CD4-positive, alpha-beta T cell treated with Interleukin-6 for 4 hours (primary cell): ENCODE measurements at places on chromosomes 2 and 18.
A peak's percentile ranks its signal among the peaks of the same experiment; 100 is the strongest.

- DNase-seq = no peak
These were observed 217 bp downstream of the PXDN start for GRCh38 chr2:1744151-1744445.

GRCh38 chr2:37802899-37803379 lies 122.1 kb upstream of the RMDN2 start:
- DNase-seq = no peak

GRCh38 chr18:51342815-51343214 lies 145.3 kb upstream of the MEX3C start:
- no peak for DNase-seq

GRCh38 chr2:45699032-45699658 lies 47.7 kb downstream of the PRKCE start:
- no peak for DNase-seq

GRCh38 chr18:37299471-37300304 lies 265.9 kb downstream of the CELF4 start:
- no peak for DNase-seq

DNA sequence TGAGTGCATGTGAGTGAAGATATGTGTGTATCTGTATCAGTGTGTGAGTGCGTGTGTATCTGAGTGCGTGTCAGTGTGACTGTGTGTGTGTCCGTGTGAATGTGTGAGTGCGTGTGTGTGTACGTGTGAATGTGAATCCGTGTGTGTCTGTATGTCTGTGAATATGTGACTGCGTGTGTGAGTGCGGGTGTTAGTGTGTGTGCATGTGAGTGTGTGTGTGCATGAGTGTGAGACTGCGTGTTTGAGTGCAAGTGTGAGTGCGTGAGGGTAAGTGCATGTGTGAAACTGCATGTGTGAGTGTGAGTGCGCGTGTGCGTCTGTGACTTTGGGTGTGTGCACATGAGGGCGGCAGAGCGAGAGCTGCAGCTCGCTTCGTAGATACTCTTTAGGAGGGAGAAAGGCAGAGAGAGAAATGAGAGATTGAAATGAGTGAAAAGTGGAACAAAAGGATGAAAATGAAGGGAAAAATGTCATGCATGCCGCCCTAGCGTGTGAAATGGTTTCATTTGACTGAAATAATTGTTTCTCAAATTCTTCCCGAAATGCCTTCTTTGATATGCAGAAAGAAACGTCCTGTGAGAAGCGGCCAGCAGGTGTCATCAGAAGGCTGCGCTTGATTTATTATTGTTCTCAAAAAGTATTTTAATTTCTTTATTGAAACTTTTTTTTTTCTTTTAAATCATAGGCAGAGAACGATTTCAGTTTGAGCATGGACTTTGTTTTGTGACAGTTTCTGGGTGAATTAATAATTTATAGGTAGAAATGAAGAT lies 25.6 kb downstream of the ZNF407 start:
- DNase-seq = peak; percentile 60
